ENCODE measurements at places on chromosomes 11 and 22. TPM values are rescaled to one million over a fixed set of nuclear protein-coding genes. Genes with fewer than 3 reads are reported as not detected.

The ENTHD1 gene
- polyA plus RNA-seq: not detected

- peaks cover 4% of the 10 kb centered on the region for H3K4me1 ChIP-seq
- DNase-seq: no peak
- no peak overlapping the region for H3K4me3 ChIP-seq
- no peaks in the 10 kb centered on the region for H3K36me3 ChIP-seq
These were observed 100.3 kb downstream of the TSPAN18 start for GRCh38 chr11:44826922-44827643.

DNA sequence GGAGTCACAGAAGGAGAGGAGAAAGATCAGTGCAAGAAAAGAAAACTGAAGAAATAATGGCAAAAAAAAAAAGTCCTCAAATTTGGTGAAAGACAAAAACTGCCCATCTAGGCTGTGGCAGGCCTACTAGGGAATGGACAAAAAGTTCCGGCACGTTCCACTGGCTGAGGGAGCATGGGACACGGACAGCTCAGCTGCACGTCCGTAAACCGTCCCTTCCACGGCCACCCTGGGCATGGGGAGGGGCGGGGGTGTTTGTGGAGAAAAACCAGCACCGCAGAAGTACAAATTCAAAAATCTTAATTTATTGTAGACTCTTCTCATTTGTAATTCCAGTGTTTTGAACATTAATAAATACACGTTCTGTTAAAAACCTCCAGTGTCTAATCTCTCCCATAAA is 25.4 kb downstream of the TRMU start:
- H3K4me3 ChIP-seq: no peak overlapping the region
- peaks cover 18% of the 10 kb centered on the region for H3K36me3 ChIP-seq
- no peak overlapping the region for H3K27ac ChIP-seq

DNA sequence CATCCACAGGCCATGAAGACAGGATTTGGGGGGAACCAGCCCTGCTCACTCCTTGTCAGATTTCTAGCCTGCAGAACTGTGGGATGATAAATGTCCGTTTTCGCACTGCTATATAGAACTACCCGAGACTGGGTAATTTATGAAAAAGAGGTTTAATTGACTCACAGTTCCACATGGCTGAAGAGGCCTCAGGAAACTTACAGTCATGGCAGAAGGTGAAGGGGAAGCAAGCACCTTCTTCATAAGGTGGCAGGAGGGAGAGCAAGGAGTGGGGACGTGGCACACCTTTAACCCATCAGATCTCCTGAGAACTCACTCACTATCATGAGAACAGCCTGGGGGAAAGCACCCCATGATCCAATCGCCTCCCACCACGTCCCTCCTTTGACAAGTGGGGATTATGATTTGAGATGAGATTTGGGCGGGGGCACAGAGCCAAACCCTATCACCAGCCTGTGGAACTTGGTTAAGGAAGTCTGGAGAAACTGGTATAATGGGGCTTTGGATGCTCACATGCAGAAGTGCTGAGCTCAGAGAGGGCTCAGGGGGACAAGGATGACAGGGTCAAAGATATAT is 50.7 kb downstream of the MYEOV start:
- no peaks in the 10 kb centered on the region for H3K4me1 ChIP-seq
- no peak overlapping the region for H3K27ac ChIP-seq
- no peak for DNase-seq
- no peaks in the 10 kb centered on the region for H3K36me3 ChIP-seq

DNA sequence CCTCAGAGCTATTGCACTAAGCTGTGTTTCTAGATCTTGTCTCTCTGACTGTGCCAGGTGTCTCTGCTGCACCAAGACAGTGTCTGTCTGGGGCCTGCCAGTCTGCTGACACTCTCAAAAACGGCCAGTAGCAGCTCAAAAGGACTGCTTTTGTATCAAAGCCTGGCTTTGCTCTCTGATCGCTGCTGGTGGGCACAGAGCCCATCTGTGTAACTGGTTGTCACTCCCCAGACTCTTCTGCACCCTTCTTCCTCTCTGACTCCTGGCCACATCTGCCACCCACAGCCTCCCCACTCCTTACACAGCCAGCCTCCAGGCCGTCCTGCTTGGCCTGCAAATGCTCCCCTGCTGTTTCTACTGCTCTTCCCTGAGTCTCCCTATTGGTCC is 26.5 kb downstream of the MED15 start:
- peaks cover 52% of the 10 kb centered on the region for H3K36me3 ChIP-seq
- no peak for DNase-seq
- H3K27me3 ChIP-seq: no peaks in the 10 kb centered on the region
- H3K4me1 ChIP-seq: no peaks in the 10 kb centered on the region

The TOB2 gene
- 7.0 TPM for polyA plus RNA-seq

GRCh38 chr11:68325907-68326220 is 13.5 kb downstream of the LRP5 start:
- peaks cover 6% of the 10 kb centered on the region for H3K27me3 ChIP-seq
- H3K4me1 ChIP-seq: peaks cover 25% of the 10 kb centered on the region
- H3K27ac ChIP-seq: no peak overlapping the region
- H3K36me3 ChIP-seq: no peaks in the 10 kb centered on the region
- no peak overlapping the region for H3K4me3 ChIP-seq
